ENCODE measurements at places on chromosomes 1 and 21.
A peak's percentile ranks its signal among the peaks of the same experiment; 100 is the strongest.

DNA sequence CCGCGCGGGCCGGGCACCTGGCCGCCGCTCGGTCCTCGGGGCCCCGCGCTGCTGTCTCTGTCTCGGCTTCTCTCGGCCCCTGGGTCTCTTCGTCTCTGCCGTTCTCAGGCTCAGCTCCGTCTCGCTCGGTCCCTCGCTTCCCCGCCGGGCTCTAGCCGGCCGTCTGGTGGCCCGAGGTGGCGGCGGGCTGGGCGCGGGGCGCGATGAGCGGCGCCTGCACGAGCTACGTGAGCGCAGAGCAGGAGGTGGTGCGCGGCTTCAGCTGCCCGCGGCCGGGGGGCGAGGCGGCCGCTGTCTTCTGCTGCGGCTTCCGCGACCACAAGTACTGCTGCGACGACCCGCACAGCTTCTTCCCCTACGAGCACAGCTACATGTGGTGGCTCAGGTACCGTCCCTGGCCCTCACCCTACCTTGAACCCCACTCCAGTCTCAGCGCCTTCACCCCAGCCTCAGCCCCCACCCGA is 355 bp downstream of the SHISAL2A start:
- no peak for DNase-seq

DNA sequence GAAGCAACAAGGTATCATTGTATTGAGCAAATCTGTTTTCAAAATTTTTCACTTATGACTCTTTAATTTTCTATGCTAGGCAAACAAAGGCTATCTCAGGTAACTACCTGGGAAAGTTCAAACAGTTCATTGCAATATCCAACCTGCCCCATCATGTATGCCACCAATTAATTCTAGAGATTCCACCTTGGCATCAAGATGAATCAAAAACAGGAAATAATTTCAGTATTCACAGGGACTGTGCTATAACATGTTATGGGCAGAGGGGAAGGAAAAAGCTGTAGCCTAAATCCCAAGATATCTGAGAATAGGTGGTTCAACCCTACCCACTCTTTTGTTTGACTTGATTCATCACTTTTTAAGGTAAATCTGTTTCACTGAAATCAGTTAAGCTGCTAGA is 67.5 kb upstream of the SH3GLB1 start:
- no peak for DNase-seq

DNA sequence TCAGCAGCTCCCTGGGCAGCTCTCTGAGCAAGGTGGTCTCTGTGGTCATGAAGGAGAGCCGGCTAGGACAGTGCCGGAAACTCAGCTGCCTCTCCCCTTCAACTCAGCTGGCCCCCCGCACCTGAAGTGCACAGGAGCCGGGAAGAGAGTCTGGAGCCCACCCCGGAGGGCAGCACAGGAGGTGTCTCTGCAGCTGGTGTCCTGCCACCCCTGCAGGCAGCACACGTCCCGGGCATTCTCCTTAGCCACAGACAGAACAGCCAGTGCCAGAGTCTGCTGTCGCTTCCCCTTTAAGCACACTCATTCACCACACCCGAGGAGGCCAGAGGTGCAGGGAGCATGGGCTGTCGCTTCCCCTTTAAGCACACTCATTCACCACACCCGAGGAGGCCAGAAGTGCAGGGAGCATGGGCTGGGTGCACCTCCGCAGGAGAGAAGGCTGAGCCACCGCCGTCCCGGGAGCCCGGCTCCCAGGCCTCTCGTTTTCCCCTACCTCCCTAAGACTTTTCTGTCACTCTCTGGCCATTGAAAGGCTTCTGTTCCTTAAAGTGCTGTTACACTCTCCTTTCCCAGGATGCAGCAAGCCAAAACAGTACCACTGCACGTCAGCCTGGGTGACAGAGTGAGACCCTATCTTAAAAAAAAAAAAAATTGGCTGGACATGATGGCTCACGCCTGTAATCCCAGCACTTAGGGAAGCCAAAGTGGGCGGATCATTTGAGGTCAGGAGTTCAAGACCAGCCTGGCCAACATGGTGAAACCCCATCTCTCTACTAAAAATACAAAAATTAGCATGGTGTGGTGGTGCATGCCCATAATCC is 16.9 kb upstream of the SAMD11 start:
- DNase-seq = peak; percentile 77

- DNase-seq = peak; percentile 52
Observed at GRCh38 chr1:81799939-81800694, 617 bp upstream of the ADGRL2 start.

DNA sequence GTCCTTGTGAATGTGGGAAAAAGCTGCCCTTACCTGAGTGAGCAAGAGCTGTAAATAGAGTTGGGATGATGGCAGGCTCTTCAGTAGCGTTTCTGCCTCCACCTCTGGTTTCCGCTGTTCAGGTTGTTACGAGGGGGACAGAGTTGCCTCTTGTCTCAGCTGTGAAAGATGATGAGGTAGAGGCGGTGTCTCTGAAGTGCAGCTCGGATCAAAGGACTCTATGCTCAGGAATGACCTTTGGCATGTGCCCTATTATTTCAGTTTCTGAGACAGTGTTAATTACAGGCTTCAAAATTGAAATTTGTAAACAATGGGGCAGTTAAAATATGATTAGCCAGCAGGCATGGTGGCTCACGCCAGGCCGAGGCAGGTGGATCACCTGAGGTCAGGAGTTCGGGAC is 70.3 kb downstream of the VPS26C start:
- no peak for DNase-seq

- DNase-seq = no peak
Observed at GRCh38 chr1:93776728-93777127, 95.1 kb upstream of the BCAR3 start.

- no peak for DNase-seq
Observed at GRCh38 chr1:233919786-233920185, 15.3 kb downstream of the SLC35F3 start.

- no peak for DNase-seq
Observed at GRCh38 chr21:46203203-46203600, 18.9 kb upstream of the SPATC1L start.

DNA sequence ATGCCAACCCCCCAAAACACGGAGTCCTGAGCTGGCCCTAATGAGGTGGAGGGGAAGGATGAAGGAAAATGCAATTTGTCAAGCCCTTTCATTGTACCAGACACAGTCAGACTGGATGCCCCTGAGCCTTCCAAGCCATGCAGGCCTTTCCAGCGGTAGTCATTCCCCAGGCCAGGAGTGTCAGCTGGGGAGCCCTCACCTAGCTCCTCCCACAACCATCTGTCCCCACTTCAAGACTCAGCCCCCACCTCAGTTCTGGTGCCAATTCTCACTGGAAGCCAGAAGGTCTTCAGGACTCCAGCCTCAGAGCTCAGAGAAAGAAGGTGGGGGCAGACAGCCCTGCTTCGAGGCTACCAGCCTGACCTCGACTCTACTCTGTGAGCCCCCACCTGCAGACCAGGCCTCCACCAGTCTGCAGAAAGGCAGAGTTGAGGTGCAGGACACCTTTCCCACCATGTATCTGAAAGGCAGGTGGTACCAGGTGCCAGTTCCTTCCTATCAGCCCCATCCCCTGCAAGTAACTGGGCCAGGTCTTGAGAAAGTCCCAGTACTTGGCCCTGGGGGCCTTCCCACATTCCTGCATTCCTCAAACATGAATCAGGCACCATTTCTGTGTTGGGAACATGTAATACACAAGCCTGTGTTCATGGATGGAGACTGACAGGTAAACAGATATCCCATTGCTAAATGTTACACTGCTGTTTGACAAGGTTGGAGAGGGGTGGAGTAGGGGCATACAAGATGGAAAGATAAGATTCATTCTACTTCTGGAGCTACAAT is 180.6 kb upstream of the EDN2 start:
- DNase-seq = peak; percentile 69

GRCh38 chr1:173870252-173871075 is 2.3 kb downstream of the ZBTB37 start:
- no peak for DNase-seq

DNA sequence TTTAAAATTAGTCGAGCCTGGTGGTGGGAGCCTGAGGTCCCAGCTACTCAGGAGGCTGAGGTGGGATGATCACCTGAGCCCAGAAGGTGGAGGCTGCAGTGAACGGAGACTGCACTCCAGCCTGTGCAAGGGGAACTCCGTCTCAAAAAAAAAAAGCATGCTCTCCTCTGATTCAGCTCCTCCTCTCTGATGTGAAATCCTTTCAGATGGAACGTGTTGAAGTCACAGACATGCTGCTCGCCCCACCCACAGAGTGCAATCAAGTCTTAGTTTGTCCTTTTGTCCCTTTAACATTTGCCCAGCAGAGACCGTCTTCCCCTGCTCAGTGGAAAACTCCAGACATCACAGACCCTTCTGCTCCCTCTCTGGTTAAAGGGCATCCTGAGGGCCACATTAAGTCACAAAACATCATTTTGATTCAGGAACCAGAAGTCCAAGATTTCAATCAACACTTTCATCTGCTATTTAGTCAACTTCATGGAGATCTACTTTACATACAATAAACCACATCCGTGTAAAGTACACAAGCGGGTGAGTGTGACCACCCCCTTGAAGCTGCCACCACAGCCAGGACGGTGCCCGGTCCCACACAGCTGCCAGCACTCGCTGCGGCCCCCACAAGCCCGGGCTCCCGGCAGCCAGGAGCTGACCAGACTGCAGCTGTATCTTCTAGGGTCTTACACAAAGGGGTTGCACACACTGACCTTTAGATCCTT is 18.9 kb upstream of the RNF223 start:
- DNase-seq = no peak

DNA sequence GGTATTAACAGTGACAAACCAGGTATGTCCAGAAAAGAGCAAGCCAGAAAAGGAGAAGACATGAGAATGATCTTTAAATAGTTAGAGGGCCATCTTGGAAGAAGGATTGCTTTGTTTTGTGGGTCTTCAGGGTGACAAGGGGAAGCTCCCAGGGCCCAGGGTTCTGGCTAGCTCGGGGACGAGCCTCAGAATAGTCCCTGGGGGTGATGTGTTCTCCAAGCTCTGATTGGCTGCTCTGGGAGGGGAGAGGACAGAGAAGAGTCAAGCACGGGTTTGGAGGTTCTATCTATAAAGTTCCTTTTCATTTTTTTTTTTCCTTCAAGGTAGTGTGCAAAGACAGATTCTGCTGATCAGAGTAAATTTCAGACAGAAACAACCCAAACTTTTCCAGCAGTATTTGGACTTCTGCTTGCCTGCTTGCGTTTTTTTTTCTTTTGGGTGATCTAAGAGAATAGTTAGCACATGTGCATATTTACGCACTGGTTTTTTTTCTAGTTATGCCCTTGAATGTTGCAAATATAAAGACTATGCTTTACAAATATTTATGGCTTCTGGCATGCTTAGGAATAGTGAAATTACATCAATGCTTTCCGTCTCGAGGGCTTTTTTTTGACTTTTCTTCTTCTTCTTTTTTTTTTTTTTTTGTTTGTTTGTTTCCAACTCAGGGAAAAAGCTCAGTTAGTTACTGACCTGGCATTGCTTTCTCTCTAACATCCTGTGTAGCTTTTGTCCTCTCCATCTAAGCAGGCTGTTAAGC is 59.7 kb downstream of the ROR1 start:
- DNase-seq = no peak

DNA sequence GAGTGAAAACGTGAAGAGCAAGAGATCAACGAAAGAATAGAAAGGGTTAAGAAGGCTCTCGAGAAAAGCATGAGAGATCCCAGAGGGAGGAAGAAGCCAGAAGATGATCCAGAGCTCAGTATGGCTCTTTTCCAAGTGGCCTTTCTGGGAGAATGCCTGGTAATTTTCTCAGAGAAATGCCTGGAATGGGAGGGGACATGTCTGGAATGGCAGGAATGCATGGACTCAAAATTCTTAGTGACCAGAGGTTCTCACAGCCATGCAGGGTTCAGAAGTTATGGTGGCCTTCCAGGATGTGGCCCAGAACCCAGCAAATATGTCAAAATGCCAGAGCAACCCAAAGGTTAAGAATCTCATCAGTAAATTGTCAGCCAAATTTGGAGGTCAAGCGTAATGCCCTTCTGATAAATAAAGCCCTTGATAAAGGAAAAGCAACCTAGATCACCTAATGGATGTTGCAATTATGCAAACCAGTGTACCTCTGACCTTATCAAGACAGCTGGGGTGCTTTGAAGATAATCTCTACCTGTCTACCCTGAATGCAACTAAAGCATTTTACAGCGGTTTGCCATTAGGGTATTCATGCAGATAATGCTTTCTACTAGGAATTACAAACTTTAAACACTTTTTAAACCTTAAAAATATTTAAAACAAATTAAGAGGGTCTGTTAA is 53.1 kb downstream of the NBPF6 start:
- DNase-seq = peak; percentile 66

DNA sequence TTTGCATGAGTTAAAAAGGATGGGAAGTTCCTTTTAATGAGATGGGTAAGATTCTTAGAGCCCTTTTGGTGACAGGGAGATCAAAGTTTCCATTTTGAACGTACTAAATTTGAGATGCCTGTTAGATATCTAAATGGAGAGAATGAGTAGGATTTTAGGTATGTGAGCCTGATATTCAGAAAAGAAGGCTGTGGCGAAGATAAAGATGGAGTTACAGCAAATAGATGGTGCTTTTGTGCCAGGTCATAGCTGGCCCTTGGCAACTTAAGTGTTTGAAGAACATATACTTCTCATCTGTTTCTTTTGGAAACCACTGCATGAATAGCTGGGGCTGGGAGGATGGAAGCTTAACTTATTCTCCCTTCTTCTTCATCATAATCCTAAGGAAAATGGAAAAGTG is 282.5 kb downstream of the PTBP2 start:
- DNase-seq = no peak

Measured in hepatic stellate cell (primary cell).